ENCODE measurements at places on chromosomes 7 and 10.

- no peak for DNase-seq
Observed at GRCh38 chr7:47884675-47885074, 63.6 kb downstream of the PKD1L1 start.

- no peak for DNase-seq
Observed at GRCh38 chr10:27345455-27345920, 104.9 kb upstream of the ACBD5 start.

- no peak for DNase-seq
Observed at GRCh38 chr7:44184206-44184872, 4.9 kb downstream of the GCK start.

DNA sequence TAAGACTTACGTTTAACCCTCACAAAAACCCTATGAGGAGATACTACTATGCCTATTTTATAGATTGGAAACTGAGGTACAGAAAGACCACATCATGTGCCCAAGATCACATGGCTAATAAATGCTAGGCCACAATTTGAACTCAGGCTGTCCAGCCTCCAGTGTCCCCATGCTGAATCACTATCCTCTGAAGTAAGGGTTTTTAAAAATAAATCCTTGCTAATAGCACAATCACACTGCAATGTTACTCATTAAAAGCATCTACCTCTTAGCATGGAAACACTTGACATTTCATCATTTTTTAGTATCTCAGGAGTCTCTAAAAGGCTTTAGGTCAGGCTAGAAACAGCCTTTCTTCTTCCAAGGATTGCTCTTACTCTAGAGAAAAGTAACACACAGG, 50.0 kb upstream of the PPP1R3C start:
- no peak for DNase-seq

All from activated T-helper 2 cell treated with anti-CD3 and anti-CD28 coated beads, Interferon-gamma antibody, Interleukin-2, Interleukin-4, amounts not matched to agents 10 μg/mL and 5 μg/mL and 100 μg/mL, durations not matched to agents 14 hours and 24 hours and 36 hours (primary cell).